ENCODE measurements at places on chromosomes 6 and 20.

GRCh38 chr6:27720607-27721580 lies 191.3 kb downstream of the OR2B2 start:
- peak; percentile 4 for DNase-seq

DNA sequence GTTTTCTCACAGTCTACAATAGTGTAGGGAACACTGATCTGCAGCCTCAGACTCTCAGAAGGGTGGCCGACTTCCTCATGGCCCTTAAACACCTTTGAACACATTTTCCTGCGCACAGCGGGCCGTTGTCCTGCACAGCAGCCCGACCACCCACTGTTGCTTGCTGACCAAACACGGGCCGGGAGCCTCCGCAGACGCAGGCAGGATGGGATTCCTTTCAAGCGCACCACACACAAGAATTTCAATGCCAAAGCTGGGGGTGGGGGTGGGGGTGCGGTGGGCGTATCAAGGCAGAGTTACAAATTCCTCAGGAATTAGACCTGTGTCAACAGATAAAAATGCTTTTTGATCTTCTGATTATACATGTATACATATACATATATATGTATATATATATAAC lies 74.5 kb downstream of the HUS1B start:
- no peak for DNase-seq

DNA sequence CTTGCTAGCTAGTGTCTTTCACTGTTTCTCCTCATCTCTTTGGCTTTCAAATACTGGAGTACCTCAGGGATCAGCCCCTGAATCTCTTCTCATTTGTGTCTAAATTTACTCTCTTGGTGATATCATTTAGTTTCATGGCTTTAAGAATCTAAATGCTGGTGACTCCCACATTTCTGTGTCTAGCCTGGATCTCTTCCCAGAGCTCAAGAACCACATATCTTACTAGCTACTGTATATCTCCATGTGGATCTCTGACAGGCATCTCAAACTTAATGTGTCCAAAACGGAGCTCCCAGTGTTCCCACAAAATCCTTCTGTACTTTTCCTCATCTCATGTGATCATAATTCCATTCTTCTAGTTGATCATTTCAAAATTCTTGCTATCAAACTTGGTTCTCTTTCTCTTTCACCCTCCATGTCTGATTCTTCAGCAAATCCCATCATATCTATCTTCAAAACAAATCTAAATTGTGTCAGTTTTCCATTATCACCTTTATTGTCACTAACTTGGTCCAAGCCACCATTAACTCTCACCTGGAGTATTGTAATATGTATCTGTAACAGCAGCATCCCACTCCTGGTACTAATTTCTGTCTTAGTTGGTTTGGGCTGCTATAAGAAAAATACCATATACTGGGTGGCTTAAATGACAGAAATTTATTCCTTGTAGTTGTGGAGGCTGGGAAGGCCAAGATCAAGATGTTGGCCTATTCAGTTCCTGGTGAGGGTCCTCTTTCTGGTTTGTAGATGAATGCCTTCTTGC lies 45.9 kb downstream of the CCDC170 start:
- no peak for DNase-seq

- no peak for DNase-seq
Measured at GRCh38 chr6:6584310-6585002, 4.1 kb upstream of the LY86 start.

DNA sequence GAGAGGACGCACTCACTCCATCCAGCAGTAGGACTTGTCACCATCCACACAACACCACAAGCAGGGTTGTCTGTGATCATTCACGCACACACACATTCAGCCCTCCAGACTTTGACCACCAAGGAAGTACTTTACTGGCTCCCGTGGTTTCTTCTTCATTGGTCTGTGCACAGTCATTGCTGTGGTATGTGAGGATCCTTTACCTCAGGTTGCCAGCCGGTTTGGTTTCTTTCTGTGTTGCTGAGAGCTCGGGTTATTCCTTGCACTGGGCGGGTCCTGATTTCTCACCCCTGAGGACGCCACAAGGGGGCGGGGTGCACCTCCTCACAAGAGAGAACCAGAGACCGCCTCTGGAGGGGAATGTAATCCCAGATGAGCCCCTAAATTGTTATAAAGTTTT lies 11.2 kb downstream of the SLC35A1 start:
- no peak for DNase-seq

Measured in activated naive CD4-positive, alpha-beta T cell treated with Interleukin-2 at 50 U/mL for 16 hours (primary cell).